ENCODE measurements at places on chromosomes 7 and 10. TPM values are rescaled to one million over a fixed set of nuclear protein-coding genes. Genes with fewer than 3 reads are reported as not detected.

HYAL4 gene
- total RNA-seq: not detected

PNLIP gene
- total RNA-seq: not detected

CTBP2 gene
- 35.5 TPM for total RNA-seq

CALHM2 gene
- total RNA-seq: 26.0 TPM

IRF5 gene
- total RNA-seq: 17.4 TPM

KLHL7 gene
- 89.8 TPM for total RNA-seq

SPDYE11 gene
- total RNA-seq: not detected

UNCX gene
- total RNA-seq: not detected
